ENCODE measurements at places on chromosomes 5 and 9.

- DNase-seq = no peak
Measured at GRCh38 chr5:15948190-15948589, 231.4 kb downstream of the MARCHF11 start.

GRCh38 chr9:129126749-129127618 is 15.8 kb downstream of the PTPA start:
- no peak for DNase-seq

DNA sequence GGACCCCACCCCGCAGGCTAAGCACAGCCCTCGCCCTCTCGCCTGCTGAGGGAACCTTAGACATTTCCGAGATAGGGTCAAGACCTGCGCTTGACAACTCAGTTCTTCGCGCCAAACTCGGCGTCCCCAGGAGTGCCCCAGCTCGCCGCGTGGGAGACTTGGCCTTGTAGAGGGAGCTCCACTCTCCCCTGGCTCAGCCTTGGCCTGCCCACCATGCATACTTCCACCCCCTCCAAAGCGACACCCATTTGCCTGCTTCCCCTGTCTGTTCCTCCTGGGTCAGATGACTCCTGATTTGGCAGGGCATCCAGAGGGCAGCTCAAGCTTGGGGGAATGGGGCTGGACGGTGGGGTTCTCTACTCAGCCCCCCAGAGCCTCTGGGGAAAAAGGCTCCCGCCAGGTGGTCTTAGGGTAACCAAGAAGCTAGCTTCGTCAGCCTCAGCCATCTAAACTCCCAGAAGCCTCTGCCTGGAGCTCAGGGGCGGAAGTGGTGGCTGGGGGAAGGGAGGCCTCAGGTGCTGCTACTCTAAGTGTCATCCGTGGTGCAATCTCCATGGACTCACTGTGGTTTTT is 560 bp downstream of the DOCK2 start:
- DNase-seq = peak; percentile 80

DNA sequence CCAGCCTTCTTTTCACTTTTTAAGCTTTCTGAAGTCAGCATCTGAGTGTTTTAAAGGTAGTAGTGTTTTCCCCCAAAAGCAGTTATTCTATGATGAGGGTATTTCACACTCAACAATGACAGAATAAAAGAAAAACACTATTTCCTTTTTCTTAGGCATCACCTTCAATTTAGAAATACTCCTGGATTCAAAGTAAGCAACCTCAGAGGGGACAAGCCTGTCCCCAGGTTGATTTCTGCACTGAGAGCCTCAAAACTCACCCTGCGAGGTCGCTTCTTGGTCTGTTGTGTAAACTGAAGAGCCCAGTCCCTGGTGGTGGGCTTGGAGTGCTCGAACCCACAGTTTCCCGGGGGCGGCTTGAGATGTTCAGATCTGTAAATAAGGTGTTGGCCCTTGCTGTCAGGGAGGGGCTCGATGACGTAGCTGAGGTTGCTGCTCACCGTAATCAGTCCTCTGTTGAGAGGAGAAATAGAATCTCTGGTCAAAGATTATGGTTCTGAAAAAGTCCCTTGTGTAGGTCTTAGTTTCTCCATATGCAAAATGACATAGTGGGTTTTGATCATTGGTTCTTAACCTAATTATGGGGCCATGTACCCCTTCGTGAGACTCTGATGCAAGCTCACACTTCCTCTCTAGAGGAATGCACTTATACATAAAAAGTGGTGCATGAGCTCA is 55.9 kb downstream of the ADAM19 start:
- DNase-seq = no peak

- no peak for DNase-seq
Measured at GRCh38 chr5:139131062-139131461, 67.1 kb downstream of the SIL1 start.

- no peak for DNase-seq
Measured at GRCh38 chr5:94362857-94363256, 255.5 kb downstream of the KIAA0825 start.

DNA sequence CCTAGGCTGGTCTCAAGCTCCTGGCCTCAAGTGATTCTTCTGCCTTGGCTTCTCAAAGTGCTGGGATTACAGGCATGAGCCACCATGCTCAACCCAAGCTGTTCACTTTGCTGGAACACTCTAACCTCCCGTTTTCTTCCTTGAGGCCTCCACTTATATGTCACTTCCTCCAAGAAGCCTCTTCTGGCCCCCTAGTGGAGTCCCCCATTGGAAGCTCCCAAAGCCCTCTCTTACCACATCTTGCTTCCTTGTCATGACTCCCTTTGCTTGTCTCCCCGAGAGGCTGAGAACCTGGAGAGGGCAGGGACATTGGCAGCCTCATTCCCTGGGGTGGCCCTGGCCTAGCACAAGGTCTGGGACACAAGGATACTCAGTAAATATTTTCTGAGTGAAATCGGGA is 80.8 kb downstream of the PDE6A start:
- no peak for DNase-seq

DNA sequence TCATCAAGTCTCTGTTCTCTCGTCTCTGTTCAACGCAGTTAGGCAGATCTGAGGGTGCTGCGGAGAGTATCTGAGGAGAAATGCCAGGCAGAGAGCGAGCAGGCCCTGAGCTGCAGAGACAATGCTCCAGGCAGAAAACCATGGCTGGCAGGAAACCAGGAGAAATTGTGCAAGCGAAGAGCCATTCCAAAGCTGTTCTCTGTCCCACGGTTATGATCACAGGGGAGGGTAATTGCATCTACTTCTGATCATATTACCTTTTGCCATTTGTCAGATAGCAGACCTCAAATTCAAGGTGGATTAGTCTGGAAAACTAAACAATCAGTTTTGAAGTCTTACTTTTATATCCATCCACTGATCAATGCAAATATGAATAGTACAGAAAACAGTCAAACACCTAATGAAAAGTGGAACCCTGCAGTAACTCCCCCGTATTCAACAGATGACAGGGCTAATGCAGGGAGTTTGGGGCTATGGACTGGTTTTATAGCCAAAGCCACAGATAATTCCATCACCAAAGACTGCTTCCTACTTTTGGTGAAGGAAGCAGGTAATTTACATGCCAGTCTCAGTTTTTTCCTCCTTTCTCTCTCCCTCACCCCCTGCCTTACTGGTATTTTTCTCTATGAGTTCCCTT is 228.0 kb downstream of the DCP2 start:
- no peak for DNase-seq
